ENCODE measurements at places on chromosomes 1 and 21.

DNA sequence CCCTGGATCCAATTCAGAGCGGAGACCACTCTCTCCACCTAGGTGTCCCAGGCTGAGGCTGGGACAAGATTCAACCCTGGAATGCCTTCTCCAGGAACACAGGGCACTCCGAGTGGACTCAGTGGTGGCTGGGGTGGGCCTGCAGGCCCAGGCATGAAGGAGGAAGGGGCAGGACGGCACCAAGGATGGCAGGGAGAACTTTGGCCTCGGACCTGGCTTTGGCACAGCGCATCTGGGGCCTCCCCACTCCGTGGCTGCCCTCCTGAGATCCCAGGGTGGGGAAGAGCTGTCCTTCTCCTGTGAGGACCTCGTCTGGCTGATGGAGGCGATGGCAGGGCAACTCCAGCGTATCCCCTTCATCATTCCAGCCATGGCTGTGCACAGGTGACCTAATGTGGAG, 35.6 kb downstream of the DHCR24 start:
- DNase-seq, result no peak

DNA sequence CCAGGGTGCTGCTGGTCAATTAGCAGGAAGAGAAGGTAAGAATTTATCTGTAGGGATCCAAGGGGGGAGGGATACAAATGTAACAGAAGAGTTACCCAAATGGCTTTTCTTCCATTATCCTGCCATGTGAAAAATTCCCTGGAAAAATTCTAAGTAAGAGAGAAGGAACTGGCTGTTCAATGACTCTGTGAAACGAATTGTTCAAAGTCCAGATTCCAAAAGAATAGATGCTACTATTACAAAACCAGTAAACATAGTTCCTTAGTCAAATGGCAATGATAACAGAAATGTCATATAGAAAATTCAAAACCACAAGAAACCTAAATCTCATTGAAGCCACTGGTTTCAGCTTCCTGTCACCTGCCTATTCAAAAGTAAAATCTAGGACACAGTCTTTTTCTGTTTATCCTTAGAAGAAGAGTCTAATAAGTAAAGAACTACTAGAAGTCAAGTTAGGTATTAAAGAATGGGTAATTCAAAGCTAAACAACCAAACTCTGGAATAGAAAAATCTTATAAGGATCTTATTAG, 102.6 kb downstream of the ZNF644 start:
- DNase-seq, result no peak

DNA sequence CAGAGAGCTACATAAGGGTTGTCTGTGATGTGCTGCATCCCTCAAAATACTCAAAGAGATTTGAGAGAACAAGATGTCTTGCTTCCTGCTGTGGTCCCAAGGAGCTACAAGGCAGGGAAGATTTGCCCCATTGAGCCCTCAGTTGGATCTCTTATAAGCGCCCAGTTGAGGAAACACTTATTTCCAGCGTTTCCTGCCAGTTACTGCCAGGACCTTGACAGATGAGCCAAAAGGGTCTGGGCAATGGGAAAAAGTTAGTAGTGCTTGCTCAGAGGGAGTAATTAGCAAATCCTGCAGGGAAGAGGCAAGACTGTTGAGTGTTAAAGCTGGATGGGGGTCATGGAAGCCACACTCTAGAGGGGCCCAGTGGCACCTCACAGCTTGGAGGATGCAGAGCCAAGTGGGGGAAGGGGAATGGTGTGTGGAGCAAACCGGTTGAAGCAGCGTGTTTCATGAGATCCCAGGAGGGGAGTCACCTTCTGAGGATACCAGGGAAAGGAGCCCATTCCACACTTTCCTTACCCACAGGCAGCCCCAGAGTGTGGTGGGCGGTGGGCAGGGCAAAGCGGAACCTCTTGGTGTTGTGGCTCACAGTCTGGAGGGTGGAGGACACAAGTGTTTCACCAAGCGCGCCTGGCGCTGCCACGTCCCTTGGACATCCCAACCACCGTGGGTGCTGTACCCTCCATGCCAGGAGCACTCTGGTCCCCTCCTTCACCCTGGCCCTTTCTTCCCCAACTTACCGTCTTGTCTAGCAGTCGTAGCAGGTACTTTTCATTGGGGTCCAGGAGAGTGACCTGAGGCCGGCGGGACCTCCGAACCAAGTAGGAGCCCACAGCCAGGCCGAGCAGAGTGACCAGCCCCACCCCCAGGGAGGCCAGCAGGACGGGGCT, 805 bp downstream of the CYB5R1 start:
- DNase-seq, result no peak

DNA sequence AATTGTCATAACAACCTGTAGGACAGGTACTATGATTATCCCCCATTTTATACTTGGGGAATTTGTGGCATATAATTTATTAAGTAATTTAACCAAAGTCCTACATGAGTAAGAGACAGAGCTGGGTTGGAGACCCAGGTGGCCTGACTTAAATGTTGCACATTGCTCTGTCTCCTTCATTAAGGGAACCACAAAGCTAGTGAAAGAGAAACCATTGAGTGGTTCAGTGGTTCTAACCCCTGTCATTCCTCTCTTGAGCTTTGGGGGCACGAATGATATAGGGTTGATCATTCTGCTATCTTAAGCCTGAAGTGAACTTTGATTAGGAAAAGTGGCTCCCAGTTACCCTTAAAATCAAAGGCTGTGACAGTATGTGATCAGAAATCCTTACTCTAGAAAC, 5.3 kb upstream of the MAP3K7CL start:
- no peak for DNase-seq

- no peak for DNase-seq
Observed at GRCh38 chr21:37220433-37220980, 46.6 kb downstream of the VPS26C start.

GRCh38 chr21:41673071-41673470, 93.8 kb downstream of the RIPK4 start:
- DNase-seq, result no peak

GRCh38 chr1:225460021-225460736, 32.3 kb upstream of the LBR start:
- no peak for DNase-seq

- DNase-seq, result no peak
Observed at GRCh38 chr1:116968724-116969123, 32.8 kb upstream of the CD101 start.

- DNase-seq, result no peak
Observed at GRCh38 chr1:1433804-1434130, 1.7 kb upstream of the VWA1 start.

GRCh38 chr1:26127235-26128163, 15.9 kb downstream of the PDIK1L start:
- DNase-seq, result no peak

DNA sequence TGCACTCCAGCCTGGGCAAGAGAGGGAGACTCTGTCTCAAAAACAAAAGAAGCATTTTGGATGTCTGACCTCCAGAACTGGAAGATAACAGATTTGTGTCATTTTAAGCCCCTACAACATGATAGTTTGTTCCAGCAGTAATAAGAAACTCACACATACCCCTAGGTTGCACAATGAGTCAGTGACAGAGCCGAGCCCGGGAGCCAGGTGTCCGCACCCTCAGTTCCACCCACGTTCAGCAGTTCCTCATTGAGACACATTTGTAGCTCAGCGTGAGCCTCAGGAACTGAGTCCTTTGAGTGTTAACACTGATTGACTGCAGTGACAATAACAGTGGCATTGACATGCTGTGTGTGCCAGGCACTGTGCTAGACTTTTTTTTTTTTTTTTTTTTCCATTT, 19.8 kb downstream of the LRRC38 start:
- no peak for DNase-seq

DNA sequence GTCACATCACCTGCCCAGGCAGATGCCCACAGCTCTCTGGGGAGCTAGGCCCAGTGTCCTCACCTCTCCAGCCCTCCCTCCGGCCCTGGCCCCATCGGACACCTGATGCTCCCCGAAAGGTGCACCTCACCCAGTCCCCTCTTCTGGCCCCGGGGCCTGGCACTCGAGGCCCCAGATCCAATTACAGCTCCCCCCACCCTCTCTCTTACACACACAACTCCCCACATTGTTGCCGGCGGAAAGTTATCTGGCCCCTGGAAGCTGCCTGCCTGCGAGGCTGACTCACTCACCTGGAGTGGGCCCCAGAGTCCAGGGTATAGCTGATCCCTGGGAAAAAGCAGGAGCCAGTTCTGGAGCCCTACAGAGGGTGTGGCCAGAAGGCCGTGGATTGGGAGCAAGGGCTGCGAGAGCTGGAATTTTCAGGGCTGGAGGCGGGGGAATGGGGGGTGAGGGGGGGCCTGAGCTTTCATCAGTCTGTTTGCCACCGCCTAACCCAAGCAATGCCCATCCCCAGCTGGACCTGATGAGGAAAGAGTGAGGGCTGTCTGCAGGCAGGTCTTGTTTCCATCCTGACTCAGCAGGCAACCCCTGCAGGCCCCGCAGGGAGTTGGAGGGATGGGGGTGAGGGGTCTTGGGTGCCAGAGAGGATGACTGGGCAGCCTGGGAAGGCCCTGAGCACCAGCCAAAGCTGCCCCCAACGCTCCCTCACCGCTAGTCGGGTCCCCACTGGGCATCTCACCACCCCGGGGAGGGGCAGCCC, 948 bp downstream of the FBXO2 start:
- DNase-seq, result no peak

DNA sequence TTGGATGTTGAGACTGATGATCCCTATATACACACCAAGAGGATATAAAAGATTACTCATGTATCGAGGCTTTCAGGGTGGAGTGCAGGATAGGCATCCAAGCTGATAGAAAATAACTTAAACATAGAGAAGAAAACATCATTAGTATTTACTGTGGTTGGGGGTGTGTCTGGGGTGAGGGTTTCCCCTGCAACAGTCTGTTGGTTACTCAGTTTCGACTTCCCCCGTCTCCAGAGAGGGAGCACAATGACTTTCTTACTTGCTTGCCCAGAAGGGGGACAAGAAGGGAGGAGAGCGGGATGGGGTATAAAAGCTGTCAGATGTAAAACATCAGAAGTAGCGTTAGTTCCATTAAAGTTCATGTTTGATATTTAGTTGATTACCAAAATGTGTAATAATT, 717.4 kb upstream of the ZP4 start:
- no peak for DNase-seq

DNA sequence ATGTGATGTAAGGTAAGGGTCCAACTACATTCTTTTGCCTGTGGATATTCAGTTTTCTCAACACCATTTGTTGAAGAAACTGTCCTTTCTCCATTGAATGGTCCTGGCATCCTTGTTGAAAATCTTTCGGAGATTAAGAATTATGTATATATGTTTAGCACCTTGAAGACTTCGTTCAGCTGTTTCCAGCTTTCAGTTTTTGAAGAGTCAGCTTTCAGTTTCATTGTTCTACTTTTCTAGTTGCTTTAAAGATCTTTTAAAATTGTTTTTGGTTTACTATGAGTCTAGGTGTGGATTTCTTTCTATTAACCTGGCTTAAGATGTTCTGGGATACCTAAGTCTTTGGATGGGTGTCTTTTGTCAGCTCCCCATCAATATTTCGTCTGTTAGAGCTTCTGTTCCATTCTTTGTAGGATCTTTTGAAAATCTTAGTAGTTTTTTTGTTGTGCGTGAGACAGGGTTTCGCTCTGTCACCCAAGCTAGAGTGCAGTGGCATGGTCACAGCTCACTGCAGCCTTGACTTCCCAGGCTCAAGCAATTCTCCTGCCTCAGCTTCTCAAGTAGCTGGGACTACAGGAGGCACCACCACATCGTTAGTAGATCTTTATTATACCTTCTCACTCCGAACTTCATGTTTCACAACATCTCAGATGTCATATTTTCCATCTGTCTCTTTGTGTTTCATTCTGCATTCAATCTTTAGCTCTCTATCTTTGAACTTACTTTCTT, 353.5 kb upstream of the B3GALT2 start:
- no peak for DNase-seq
